ENCODE measurements at places on chromosomes 4 and X.

GRCh38 chr4:107825072-107825824, 516 bp downstream of the SGMS2 start:
- no peak for DNase-seq

DNA sequence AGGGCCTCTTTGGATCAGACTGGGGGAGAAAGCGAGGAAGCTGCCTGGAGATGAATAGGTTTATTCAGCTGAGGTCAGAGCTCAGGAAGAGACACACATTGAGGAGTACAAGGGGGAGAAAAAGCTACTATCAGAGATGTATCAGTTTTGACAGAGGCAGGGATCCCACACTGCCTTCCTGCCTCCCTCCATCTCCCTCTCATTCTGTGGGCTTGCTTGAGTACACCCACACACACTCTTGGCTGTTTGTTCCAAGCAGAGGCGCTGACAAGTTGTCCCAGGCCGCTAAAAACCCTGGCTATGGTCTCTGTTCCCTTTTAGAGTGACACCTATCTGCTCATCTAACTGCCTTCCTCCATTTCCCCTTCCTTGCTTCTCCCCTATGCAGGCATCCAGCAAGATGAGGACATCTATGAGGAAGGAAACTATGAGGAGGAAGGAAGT, 5.2 kb downstream of the TSPYL2 start:
- no peak for DNase-seq

DNA sequence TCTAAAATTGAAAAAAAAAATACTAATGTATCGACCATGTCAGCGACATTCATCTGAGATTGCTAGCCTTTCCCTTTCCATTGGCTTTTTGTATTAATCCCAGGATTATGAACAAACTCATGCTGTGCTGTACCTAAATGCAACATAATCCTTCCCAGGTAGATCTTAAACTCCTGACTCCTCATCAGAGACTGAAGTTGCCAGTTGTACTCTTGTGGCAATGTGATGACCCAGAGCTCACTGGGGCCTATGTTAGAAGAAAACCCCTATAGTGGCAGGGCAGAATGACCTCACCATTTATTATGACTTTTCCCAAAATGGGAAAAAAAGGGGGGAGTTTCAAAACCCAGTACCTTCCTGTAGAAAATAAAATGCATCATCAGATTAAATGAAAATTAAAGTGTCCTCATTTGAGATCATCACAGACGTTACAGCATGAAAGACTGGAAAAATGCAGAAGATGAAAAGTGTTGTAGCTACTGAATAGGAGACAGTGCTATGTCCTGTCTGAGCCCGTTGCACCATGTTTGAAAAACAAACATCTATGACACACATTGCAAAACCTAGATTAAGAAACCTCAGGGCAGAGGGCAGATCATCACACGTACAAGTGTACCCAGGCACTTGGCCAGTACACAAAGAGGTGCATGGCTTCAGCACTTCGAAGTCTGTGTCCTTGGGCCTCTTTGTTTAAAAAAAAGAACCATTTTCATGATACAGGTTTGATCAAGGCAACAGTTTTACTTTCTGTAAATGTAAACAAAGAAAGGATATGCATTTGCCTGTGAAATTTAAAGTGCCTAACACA, 6.8 kb upstream of the ACSL4 start:
- DNase-seq: no peak

DNA sequence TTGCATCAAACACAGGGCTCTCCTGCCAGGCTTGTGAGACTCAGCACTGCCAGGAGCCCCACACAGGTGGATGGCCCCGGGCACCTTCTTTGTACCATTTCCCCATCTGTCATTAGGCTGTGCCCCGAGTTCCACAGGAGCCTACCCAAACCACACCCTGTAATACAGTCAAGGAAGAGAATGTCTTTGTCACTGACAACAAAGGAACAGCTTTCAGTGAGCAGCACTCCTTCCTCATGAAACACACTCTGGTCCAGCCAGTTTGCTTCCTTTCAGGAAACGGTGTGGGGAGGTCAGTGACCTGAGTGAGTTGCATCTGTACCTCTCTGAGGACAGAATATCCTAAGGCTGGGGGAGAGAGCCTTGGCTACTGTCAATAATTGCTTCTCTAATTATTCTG, 53.7 kb downstream of the LNX1 start:
- no peak for DNase-seq

- no peak for DNase-seq
Observed at GRCh38 chr4:85028910-85029309, 62.4 kb upstream of the WDFY3 start.

DNA sequence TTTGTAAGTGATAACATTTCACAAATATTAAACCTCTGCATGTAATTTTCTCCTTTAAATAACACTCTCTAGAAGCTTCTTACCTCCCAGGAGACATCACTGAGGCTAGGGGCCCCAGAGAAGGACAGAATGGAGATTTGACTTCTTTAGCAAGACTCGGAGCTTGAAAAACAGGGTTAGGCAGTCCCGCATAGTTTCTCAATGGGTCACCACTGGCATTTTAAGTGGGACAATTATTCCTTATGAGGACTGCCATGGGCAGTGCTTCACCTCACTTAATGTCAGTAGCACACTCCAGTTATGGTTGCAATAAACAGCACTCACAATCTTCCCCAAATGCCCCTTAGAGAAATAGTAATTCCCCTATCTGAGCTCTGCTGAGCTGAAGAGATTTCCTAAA, 66.7 kb upstream of the NOCT start:
- no peak for DNase-seq

- DNase-seq: no peak
Observed at GRCh38 chr4:170529748-170530722, 440.3 kb upstream of the AADAT start.

DNA sequence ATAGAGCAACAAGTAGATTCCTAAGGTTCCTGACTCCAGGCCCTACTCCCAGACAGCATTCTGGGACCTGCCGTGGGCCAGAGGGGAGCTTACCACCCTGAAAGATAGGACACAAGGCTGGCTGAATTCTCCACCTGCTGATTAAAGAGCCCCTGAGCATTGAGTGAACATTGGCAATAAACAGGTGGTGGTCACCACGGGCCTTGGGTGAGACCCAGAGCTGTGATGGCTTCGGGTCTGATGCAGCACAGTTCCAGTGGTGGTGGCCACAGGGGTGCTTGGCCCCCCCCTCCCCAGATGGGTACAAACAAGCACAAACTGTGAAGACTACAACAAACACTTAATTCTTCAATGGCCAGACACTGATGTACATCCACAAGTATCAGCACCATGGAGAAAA, 444.6 kb downstream of the GASK1B start:
- no peak for DNase-seq

DNA sequence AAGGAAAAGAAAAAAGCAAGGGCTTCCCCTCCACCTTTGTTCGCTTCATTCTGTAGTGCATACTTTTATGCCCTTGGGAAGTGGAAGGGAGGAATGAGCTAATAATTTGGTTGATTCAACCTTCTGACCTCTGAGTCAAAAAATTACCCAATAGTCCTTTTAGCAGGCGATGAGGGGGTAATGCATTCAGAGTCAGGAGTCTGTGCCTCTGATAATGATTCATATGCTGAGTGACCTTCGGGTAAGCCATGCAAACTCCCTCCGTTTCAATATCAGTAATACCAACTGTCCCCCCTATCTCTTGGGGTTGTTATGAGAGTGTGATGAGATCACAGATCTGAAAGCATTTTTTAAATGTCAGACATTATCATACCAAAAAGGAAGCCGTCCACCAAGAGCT, 41.6 kb upstream of the ACSL4 start:
- DNase-seq: no peak

DNA sequence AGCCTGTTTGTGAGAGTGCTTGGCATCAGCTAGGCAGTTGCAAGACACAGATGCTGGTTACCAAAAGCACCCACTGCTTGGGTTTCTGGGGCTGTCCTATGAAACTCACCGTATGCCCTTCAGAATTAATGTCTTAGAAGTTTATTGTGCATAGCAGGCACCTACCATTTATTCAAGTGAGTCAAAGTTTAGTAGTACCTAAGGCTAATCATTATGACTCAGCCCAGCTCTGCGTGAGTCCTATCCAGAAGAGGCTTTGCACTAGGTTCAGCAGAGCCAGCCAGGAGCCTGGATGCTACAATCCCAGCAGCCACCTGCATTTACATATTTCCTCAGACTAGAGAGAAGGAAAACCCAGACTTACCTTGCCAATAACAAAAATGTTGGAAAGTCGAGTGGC, 4.2 kb downstream of the RPS4X start:
- DNase-seq: no peak

GRCh38 chr4:109890076-109890475, 22.6 kb upstream of the EGF start:
- no peak for DNase-seq

DNA sequence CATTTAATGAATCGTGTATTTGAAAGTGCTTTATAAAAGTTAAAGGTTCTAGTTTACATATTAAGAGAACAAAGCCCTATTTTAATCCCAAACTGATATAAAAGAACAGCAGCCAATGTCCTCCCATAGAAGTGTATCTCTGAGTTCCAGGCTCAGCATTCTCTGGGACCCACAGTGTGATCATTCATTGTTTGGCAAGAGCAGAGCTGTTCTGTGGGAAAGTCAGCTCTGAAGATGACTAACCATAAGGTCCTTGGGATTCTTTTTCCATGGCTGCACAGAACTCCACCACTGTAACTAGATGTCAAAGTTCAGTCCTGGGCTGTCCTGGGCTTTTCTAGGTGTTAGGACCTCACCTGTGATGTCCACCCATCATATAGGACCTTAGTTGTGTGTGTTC, 157.0 kb upstream of the TLL1 start:
- no peak for DNase-seq

- DNase-seq: no peak
Observed at GRCh38 chrX:150362599-150363481, at the start of gene MAMLD1. MAMLD1 (plus strand) TSS chrX:150363317; CDS start chrX:150445517, 82,200 bp downstream.

- peak; percentile 11 for DNase-seq
Observed at GRCh38 chr4:181528570-181529184, 714.5 kb upstream of the TENM3 start.

DNA sequence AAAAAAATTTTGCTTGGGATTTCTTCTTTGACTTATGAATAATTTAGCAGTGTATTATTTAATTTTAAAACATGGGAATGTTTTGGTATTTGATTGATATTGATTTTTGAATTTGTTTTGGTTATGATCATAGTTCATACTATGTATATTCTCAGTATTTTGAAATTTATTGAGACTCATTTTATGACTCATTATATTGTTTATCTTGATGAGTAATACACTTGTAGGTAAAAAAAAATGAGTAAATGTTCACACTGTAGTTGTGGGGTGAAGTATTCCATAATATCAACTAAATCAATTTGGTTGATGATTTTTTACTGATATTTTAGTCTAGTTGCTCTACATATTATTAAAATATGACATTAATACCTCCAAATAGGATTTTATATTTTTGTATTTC, 1142.2 kb downstream of the ADGRL3 start:
- DNase-seq: no peak

GRCh38 chr4:88734403-88734949, 36.8 kb upstream of the NAP1L5 start:
- DNase-seq: no peak

DNA sequence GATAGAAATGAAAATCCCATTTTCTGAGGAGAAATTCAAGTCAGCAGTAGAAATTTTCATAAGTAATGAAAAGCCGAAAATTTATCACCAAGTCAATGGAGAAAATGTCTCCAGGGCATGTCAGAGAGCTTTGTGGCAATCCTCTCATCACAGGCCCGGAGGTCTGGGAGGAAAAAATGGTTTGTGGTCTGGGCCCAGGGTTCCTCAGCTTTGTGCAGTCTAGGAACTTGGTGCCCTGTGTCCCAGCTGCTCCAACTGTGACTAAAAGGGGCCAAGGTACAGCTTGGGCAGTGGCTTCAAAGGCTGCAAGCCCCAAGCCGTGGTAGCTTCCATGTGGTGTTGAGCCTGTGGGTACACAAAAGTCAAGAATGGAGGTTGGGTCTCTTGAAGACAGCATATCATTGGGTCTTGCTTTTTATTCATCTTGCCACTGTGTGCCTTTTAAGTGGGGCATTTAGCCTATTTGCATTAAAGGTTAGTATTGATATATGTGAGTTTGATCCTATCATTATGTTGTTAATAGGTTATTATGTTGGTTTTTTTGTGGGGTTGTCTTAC, 608.5 kb downstream of the PDHA2 start:
- no peak for DNase-seq

- DNase-seq: no peak
Observed at GRCh38 chr4:24266951-24267722, 317.2 kb downstream of the DHX15 start.

DNA sequence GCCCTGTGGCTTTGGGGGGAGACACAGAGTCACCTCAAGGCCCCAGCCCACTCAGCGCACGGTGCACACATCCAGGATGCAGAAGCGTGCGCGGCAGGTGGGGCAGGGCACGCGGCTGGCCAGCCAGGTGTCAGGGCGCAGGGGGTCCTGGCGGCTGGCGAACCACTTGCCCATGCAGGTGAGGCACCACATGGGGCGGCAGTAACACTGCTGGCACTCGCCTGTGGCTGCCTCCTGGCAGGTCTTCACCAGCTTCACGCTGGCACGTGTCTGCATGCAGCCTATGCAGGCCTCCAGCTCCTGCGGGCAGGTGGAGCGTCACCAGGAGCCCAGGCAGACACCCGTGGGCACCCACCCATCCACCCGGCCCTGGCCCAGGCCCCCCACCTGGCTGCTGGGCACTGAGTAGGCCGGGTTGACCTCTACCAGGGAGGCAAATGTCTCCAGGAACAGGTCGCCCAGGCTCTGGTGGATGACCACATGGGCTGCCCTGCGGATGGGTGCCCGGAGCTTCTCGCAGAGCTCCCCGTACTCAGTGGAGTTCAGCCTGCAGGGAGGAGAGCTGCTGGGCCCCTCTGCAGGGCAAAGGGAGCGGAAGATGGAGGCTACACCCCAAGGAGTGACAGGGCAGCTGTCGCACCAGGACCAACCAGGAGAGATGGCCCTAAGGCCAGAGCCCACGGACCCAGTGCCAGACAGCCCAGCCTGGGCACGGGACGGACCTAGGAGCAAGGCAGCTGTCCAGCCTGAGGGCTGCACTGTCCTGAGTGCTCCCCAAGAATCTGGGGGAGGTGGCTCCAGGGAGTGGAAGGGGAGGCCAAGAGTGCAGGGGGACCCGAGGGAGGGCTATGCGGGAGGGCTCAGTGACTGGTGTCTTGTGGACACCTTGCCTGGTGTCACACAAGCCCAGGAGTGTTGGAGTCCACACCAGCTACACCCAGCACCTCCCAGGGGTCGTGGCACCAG, 3.7 kb downstream of the TMEM129 start:
- DNase-seq: no peak

DNA sequence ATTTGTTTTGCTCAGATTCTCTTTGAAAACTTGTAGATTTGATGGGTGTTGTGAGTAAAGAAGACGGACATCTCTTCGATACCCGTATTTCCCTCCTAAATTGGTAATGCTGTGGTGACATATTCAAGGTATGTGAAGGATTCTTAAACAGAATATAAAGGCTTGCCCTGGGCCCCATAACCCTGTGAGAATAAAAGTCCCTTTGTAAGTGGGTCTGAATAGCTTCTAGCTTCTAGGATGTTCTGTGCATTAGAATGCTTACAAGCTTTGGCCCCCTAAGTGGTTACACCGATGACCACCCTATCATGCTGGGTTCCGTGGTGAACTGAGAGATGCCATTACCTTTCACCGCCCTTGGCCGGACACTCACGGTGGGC, 574 bp upstream of the MOB1B start:
- DNase-seq: no peak
